ENCODE measurements at places on chromosomes 2 and 18.

- DNase-seq: peak; percentile 12
Measured at GRCh38 chr2:149064365-149064841, 25.9 kb downstream of the LYPD6B start.

DNA sequence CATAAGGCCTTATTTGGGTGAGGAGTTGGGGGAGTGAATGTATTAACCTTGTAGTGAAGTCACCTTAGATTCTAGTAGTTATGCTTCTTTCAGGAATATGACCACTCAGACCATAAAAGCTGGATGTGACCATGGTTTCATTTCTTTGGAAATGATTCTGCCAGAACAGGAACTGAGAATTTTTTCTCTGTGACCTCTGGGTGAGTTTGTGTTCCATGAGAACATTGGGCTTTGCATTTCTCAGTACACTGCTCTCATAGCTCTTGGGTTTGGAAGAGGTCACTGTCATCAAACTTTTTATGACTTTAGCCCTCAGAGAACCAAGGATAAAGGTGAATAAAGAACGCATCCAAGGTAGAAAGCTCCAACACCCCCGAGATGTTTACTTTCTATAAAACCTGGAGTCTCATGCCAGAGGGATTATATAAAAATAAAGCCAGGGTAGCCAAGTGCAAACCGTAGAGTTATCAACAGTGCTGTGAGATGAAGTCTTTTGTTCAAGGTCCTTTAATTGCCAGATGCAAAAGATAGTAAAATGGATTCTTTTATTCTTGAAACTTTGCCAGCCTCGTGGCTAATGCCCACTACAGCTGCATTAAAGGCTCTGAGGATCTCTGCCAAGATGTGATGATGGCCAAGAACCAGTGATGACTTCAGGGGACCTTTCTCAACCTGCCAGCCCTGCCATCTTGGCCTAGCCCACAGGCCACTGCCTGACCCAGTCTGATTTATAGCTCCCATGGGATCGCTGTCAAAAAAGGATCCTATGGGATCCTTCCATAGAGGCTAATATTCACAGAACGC lies 27.8 kb upstream of the MAT2A start:
- no peak for DNase-seq

GRCh38 chr2:64312622-64313397 lies 141.2 kb upstream of the LGALSL start:
- DNase-seq: no peak

DNA sequence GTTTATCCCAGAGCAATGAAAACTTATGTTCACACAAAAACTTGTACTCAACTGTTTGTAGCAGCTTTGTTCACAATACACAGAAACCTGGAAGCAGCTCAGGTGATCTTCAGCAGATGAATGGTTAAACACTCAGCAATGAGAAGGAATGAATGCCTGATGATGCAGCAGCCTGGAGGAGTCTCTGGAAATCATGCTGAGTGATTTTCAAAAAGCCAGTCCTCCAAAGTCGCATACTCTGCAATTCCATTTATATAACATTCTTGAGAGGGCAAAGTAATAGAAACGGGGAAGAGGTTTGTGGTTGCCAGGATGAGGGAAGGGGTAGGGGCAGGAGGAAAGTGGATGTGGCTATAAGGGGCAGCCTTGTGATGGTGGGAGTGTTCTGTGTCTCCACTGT lies 108.1 kb downstream of the CTIF start:
- DNase-seq: no peak

DNA sequence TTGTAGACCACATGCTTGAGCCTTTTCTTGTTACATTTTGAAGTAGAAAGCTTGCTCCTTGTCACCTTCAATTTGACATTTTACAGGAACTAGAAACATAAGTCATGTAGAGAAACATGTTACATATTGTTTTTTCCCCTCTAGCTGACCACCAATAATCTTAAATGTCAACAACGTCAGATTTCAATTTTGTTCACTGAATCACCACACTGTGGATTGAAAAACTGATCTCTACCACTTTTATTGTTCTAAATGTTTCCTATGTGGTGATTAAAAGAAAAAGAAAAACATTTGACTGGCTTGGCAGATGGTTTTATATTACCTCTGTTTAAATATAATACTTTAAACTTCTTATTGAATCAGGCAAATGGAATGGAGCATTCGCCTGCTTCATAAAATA lies 87.7 kb downstream of the DSEL start:
- DNase-seq: no peak

- DNase-seq: no peak
Measured at GRCh38 chr2:166671801-166672200, 177.8 kb upstream of the SCN7A start.

DNA sequence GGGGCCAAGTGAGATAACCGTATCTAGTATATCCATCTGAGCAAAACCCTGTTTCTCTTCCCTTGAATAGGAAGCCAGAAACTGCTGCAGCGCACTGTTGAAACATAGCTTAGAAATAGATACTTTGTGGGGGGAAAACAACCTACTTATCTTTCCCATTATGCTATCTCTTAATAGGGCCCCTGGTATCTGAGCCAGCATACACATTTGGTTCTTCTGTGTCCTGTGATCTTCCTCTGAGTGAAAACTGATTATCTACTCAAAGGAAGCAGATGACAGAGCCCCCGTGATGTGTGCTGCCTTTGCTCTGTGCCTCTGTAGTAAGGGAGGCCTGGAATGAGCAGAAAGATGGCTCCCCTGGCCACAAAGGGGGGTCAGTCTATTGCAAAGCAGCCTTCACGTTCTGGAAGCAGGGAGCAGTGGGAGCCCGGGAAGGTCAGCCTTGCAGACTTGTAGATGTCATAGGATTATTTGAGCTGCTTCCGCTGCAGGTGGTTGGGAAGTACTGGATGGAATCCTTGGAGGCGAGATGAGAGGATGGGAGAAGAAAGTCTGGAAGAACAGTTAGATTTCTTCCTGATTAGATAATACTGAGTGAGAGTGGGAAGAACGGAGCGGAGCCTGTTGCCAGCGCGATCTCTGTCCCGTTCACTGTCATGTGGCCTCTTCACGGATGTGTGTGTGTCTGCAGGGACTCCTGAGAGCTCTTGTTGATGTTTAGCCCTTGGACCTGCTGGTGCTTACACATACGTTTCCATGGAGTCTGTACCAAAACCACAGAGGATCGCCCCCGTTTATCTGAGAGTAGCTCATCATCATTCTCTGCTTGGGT lies 150.1 kb downstream of the AGAP1 start:
- no peak for DNase-seq

DNA sequence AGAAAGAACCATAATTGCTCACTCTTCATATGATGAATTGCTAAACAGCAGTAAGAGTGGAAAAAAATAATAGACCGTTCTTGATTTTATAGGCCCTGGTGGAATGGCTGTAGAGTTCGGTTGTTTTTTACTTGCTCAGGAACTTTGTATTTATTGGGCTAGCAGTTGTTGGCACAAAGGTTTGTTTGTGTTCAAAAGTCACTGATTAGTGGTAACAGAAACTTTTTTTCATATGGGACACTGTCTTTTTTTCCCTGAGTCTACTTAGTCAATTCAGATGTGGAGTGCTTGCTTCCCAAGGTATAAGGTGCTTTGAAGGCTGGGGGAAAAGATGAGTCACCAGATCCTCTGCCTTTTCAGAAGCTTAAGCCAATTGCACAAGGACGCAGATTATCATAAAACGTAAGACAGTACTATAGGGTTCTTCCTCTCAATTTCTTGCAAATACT lies 25.8 kb downstream of the PHLPP1 start:
- no peak for DNase-seq

GRCh38 chr2:66433945-66434678 lies 813 bp upstream of the MEIS1 start:
- DNase-seq: peak; percentile 67

GRCh38 chr2:197626965-197627625 lies 48.3 kb downstream of the RFTN2 start:
- no peak for DNase-seq

DNA sequence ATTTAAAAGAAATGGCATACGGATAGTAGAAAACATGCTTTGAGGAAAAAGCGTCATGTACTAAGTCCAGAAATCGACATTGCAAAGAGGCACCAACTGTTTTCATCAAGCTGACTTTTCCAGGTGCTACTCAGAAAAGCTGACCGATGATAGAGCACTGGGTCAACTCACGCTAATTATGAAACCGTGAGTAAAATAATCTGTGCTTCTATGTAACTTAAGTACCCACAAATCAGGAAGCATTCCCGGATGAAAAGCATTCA lies 353 bp upstream of the NUP35 start:
- DNase-seq: no peak

DNA sequence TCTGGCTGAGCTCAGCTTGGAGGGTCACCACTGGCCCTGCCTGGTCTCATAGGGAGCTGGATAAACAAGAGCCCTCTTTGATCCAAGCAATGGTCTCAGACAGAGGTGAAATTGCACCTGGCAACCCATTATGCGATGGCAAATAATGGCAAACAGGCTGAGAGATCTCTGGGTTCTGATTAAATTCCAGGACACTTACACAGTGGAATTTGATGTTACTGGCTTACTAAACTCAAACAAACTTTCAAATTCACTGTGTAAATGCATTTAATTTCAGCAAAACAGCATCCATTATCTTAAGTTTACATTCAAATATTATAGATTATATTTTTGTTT lies 19.5 kb upstream of the STAT4 start:
- DNase-seq: no peak

Measured in NCI-H2171 treated with DMSO at 0.1 percent for 48 hours (cell line).